ENCODE measurements at places on chromosomes 7 and 10. TPM values are rescaled to one million over a fixed set of nuclear protein-coding genes. Genes with fewer than 3 reads are reported as not detected.

GRCh38 chr7:38070718-38071117 is 107.3 kb upstream of the STARD3NL start:
- H3K27me3 ChIP-seq, result no peaks in the 10 kb centered on the region
- H3K4me1 ChIP-seq, result no peaks in the 10 kb centered on the region
- H3K27ac ChIP-seq, result no peak overlapping the region
- no peak overlapping the region for H3K4me3 ChIP-seq
- no peak for DNase-seq
- no peaks in the 10 kb centered on the region for H3K36me3 ChIP-seq

GRCh38 chr7:41925946-41926345 is 223.1 kb upstream of the INHBA start:
- no peak for DNase-seq
- no peaks in the 10 kb centered on the region for H3K4me1 ChIP-seq
- no peak overlapping the region for H3K27ac ChIP-seq

KIAA1549 gene
- total RNA-seq, result 24.4 TPM

DNA sequence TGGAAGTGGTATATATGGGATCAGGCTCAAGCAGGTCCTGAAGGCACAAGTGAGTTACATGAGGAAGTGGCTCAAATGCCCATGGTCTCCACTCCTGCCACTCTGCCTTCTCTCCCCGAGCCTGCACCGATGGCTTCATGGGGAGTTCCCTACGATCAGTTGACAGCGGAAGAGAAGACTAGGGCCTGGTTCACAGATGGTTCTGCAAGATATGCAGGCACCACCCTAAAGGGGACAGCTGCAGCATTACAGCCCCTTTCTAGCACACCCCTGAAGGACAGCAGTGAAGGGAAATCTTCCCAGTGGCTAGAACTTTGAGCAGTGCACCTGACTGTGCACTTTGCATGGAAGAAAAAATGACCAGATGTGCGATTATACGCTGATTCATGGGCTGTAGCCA is 95.3 kb downstream of the HOXA1 start:
- no peaks in the 10 kb centered on the region for H3K4me1 ChIP-seq
- H3K36me3 ChIP-seq, result no peaks in the 10 kb centered on the region
- H3K27ac ChIP-seq, result no peak overlapping the region
- no peaks in the 10 kb centered on the region for H3K27me3 ChIP-seq
- no peak for DNase-seq

FAS gene
- 9.2 TPM for total RNA-seq

DNA sequence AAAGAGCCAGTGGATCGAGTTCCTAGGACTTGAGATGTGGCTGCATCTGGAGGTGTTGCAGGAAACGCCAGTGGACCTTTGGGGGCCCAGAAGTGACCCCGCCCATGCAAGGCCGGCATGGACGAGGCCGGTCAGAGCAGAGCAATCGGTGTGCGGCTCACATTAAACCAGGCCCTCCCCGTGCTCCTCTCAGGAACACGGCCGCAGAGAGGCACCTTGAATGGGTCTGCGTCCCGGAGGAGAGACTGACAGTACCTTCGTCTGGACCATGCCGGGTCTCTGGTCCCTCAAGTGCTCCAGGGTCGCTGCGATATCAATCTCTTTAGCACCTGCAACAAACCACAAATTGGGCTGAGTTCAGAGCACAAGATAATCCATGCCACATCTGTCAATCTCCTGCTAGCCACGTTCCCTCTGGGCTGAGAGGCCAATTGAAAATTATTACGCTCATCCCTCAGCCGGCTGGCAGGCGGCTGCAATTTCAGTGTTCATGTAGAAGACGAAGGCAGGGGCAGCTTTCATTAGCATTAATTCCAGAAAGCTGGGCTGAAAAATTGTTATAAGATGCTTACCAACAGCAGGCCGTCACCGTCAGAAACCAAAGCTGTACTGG is 212.0 kb downstream of the DNAJB6 start:
- no peak overlapping the region for H3K4me3 ChIP-seq
- peaks cover 12% of the 10 kb centered on the region for H3K36me3 ChIP-seq
- no peak for DNase-seq
- no peaks in the 10 kb centered on the region for H3K27me3 ChIP-seq
- peaks cover 5% of the 10 kb centered on the region for H3K4me1 ChIP-seq
- no peak overlapping the region for H3K27ac ChIP-seq

- peaks cover 8% of the 10 kb centered on the region for H3K4me1 ChIP-seq
- H3K27me3 ChIP-seq, result peaks cover 13% of the 10 kb centered on the region
- H3K4me3 ChIP-seq, result no peak overlapping the region
Measured at GRCh38 chr7:101563198-101563901, 65.7 kb downstream of the MYL10 start.

CYP2E1 gene
- 0.62 TPM for total RNA-seq

DNA sequence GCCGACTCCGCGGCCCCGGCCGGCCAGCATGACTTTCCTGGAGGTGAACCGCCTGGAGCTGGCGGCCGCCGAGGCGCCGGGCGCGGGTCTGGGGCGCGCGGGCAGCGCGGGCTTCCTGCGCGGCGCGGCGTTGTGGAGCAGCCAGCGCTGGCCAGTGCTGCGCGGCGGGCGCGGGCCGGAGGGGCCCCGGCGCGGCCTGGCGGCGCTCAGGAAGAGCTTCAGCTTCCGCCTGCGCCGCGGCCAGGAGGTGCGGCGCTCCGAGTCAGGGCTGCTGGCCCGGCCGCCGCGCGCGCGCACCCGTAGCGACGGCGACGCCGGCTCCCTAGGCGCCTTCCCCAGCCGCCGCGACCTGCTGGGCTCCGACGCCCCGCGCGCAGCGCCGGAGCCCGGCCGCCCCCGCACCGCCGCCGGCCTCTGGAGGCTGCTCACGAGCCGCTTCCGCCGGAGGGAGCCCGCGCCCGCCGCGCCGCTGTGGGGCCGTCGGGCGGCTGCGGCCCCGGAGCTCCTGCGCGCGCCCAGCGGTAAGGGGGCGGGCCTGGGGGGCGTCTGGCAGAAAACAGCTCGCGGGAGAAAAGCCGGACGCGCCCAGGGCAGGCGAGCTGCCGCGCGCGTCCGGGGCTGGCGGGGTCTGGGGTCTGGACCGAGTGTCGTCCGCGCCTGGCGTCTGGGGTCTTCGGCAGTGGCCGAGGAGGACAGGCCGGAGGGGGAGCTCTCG is 29.0 kb downstream of the AGAP3 start:
- H3K27ac ChIP-seq, result peak overlapping the region; percentile 95
- H3K27me3 ChIP-seq, result peaks cover 3% of the 10 kb centered on the region
- H3K4me3 ChIP-seq, result peak overlapping the region; percentile 92
- peaks cover 19% of the 10 kb centered on the region for H3K4me1 ChIP-seq
- DNase-seq, result no peak

- H3K36me3 ChIP-seq, result peaks cover 10% of the 10 kb centered on the region
- H3K27ac ChIP-seq, result peak overlapping the region; percentile 28
- DNase-seq, result no peak
- H3K27me3 ChIP-seq, result no peaks in the 10 kb centered on the region
Measured at GRCh38 chr7:71424166-71425035, 292.5 kb downstream of the GALNT17 start.

FAM13C gene
- total RNA-seq, result 10.1 TPM

PRKG1 gene
- total RNA-seq, result 12.3 TPM

- H3K4me3 ChIP-seq, result peak overlapping the region; percentile 23
- no peaks in the 10 kb centered on the region for H3K36me3 ChIP-seq
- peaks cover 44% of the 10 kb centered on the region for H3K27me3 ChIP-seq
- peaks cover 22% of the 10 kb centered on the region for H3K4me1 ChIP-seq
- H3K27ac ChIP-seq, result no peak overlapping the region
- DNase-seq, result no peak
Measured at GRCh38 chr10:124096494-124096893, 3.1 kb upstream of the CHST15 start.

DNA sequence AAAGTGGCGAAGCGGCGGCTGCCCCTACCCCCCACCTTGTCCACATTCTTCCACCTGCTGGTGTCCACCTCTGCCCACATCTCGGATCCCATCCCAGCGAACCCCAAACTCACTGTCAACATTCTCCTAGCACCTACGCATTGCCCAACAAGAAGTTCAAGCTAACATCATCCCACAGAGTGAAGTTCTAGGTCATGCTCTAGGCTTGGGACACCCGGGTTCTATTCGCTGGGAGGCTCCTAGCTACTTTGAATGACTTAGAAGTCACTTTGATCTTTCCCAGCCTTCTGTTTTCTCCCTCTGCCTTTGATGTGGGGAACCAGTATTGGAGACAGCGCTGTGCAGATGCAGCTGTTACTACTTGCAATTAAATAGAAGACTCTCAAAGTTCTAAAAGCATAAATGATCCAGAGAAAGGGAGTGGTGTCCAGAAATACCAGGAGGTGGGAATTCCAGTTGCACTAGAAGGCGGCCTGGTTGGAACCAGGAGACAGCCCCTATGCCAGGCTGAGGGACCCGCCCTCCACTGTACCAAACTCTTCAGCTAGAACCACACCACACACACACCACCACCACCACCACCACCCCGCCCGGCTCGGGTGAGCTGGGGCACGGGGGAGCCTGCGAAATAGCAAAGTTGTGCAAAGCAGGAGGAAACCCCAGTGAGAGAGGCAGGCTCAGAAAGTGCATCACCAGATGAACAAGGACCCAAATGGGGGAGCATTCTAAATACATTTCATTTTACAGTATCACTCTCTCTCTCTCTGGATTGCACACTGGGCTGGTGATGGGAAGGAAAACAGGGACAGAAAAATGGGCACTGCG is 5.5 kb upstream of the VGF start:
- H3K36me3 ChIP-seq, result no peaks in the 10 kb centered on the region
- peak overlapping the region; percentile 69 for H3K4me3 ChIP-seq
- peaks cover 31% of the 10 kb centered on the region for H3K4me1 ChIP-seq
- DNase-seq, result no peak
- H3K27ac ChIP-seq, result no peak overlapping the region
- peaks cover 92% of the 10 kb centered on the region for H3K27me3 ChIP-seq

GRCh38 chr7:228610-229009 is 36.2 kb downstream of the FAM20C start:
- H3K36me3 ChIP-seq, result peaks cover 4% of the 10 kb centered on the region
- H3K4me1 ChIP-seq, result peaks cover 20% of the 10 kb centered on the region
- no peak overlapping the region for H3K27ac ChIP-seq
- DNase-seq, result no peak
- peaks cover 4% of the 10 kb centered on the region for H3K27me3 ChIP-seq
